ENCODE measurements at places on chromosomes 16 and 17.

DNA sequence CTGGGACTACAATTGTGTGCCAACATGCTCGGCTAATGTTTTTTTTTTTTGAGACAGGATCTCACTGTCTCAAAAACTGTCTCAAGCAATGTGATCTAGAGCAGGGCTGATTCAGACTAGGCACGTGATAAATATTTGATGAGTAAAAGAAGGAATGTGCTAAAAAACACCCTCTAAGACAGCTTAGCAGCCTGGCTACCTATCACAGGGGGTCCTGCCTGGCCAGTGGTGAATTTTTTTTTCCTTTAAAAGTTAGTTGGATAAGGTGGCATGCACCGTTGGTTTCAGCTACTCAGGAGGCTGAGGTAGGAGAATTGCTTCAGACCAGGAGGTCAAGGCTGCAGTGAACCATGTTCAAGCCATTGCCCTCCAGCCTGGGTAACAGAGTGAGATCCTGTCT is 14.8 kb upstream of the GPATCH8 start:
- no peak for DNase-seq

DNA sequence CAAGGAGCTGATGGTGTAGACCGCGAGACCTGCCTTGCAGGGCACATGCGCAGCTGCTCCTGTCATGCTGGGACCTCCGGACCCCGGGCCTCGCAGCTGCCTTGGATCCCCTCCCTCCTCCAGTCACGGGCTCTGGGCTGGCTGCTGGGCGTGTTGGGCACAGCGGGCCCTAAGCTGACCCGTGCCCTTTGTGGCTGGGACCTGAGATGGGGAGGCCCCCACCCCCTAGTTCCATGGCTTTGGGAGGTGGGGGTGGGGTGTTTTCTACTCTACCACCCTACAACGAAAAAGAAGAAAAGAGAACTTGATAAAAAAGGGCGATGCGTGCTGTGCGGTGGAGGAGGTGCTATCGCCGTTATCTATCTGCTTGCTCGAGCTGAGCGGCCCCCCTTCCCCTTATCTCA is 14.5 kb downstream of the ZFPM1 start:
- no peak for DNase-seq

DNA sequence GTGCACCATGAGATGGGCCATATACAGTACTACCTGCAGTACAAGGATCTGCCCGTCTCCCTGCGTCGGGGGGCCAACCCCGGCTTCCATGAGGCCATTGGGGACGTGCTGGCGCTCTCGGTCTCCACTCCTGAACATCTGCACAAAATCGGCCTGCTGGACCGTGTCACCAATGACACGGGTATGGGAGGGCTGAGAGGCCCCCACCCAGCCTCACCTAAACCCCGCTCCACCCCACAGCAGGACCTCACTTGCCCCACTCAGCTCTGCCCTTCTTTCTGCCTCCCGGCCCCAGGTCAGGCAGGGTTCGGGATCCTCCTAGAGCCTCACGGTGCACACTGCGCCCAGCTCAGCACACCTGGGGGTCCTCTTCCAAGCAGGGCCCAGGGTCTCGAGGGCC is 5.6 kb downstream of the ACE start:
- DNase-seq, result no peak

GRCh38 chr17:50184611-50185398 is 16.6 kb downstream of the COL1A1 start:
- DNase-seq, result no peak

DNA sequence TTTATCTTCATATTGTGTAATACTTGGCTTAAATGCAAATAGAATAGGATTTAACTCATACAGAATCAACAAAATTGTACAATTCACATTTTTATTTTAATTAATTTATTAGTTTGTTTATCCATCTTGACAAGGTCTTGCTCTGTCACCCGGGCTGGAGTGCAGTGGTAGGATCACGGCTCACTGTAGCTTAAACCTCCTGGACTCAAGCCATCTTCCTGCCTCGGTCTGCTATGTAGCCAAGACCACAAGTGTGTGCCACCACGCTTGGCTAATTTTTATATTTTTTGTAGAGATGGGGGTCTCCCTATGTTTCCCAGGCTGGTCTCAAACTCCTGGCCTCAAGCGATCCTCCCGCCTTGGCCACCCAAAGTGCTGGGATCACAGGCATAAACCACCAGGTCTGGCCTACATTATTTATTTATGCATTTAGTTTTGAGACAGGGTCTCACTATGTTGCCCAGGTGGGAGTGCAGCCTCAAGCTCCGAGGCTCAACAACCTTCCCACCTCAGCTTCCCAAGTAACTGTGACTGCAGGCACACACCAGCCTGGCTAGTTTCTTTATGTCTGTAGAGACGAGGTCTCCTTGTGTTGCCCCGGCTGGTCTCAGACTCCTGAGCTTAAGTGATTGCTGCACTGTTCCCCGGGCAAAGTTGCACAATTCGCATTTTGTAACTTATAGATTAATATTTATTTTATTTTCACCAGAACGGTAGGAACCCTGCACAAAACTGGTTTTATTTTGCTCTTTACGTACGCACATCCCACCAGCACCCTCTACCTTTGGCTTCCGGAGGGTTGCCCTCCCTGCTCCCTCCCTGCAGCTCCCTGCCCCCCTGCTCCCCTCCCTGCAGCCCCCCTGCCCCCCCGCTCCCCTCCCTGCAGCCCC is 4.9 kb downstream of the DPEP1 start:
- DNase-seq, result no peak

DNA sequence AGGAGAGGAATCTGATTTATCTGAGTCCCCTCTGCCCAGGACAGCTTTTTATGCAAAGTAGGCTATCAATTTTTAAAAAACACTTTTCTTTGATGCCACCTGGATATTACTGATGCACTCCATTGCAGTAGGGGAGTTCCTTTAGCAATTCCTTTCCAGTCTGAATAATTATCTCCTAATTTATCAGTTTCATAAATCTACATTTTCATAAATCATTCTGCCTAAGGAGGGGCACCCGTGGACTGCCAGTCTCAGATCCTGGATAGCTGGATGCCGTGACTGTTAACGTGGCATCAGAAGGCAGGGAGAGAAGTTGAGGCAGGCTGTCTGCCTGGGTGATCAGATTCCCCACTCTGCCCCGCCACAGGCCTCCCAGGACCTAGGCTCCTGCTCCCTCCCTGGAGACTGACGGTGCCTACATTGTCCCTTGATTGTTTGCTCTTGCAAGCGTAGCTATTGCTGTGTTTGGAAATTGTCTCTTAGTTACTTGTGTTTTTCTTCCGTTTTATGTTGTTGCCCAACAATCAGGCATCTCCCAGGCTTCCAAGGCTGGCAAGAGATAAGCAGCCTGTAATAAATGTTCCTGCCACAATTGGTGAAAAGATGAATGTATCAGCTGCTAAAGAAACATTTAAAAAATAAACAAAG is 75.2 kb downstream of the KATNIP start:
- DNase-seq, result no peak

DNA sequence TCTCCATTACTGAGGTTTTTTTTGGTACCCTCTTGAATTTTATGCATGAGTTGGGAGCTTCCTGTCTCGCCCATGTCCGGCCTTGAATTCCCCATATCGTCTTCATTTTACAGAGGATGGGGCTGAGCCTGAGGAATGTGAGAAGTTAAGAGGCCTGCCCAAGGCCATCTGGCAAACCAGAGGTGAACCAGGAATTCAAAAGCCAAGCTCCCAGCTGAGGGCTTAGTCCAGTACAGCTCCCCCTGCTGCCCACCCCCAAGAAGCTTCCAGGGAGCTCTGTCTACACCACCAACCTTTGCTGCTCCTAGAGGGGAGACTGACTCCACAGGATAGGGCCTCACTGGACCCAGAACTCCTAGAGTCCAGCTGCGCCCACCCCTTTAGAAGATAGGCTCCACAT is 20.7 kb upstream of the C16orf78 start:
- DNase-seq, result peak; percentile 41

DNA sequence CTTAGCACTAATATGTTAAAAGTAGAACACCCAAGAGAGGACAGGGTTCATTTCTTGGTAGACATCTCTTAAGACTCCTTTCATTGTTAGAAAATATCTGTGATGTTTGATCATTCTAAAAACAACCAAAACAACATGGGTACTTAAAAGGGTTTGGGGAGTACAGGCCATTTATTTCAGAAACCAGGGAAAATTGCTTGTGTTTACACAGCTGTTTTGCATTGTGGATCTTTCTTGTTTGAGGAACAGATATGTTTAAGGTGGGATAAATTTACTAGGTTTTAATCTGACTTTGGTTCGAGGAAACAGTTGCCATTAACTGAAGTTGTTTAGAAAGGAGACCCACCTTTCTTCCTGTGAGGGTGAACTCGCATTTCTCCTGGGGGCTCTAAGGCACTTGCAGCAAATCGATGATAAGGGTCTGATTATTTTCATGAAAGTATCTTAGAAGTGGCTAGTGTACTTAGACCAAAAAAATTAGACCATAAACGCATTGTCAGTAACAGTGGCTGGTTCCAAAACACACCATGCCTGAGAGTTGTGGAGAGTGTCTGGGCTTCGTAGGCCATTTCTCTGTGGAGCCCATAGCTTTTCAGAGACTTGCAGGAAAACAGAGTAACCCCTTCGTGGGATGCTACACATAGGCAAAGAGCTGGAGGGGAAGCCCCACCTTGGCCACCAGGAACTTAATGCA is 17.6 kb downstream of the CLUAP1 start:
- no peak for DNase-seq

DNA sequence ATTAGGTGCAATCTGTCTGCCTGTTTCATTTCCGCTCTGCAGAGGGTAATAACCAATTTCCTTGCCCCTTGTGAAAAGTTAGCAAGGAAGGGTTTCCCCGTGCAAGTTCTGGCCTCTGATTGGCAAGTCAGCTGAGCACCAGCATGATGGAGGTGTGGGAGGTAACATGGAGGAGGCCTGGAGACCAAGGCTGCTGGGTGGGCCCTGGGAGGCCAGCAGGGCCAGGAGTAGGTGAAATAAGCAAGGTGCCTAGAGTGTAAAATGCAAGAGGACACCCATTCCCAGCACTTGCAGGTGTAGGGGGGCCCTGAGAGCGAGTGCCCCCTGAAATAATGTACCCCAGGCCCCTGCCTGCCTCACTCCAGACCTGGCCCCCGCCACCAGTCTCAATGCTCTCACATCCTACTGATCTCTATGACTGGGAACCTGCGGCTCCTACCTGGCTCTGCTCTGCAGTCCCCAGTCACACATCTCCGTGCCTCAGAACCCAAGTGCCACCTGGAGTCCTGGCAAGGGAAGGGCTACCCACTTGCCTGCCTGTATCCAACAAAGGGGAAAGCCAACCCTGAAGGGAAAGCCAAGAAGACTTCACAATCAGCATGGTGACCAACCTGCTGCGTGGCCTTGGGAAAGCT is 116.2 kb downstream of the C16orf78 start:
- DNase-seq, result no peak

DNA sequence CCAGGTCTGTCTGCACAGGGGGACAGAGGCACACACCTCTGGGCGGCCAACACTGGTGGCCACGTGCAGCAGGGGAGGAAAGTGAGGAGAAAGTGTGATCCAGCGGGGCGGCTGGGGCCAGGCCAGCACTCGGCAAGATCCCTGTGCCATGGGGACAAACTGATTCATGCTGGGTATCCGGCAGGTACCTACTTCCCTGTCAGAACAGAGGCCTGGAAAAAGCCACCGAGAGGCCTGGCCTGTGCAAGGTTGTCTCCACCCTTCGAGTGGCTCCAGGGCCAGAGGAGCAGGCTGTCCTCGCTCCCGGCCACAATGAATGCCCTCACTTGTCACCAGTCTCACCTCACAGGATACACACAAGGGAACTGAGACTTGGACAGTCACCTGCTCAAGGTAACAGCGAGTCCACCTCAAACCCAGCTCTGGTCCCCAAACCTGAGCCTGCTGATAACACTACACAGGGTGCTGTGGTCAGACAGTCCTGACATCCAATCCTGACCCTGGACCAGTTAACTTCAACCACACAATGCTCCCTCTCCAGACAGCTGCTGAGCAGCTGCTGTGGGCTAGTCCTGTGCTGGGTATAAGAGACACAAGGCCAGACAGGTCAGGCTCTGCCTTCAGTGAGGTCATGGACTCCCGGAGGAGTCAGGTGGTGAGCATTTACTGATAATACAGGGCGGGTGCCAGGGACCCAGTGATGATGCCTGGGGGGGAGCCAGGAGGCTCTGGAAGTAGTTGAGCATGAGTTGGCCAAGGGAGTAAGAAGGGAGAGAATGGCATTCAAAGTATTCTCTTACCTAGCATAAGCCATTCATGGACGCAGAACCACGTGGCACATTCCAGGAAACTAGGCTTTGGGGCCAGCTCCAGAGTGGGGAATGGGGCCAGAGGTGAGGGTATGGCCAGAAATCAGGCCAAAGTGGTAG is 53.0 kb downstream of the VAC14 start:
- no peak for DNase-seq

GRCh38 chr17:64003526-64004121 is 5.5 kb downstream of the PRR29 start:
- DNase-seq, result no peak

- DNase-seq, result no peak
Observed at GRCh38 chr17:34299956-34300577, 14.5 kb downstream of the CCL11 start.

GRCh38 chr17:81636505-81637288 is at the start of the genes NPLOC4 and TSPAN10:
NPLOC4 (minus strand) TSS chr17:81637112; CDS start chr17:81636930, 182 bp downstream.
TSPAN10 (plus strand) TSS chr17:81637196; CDS start chr17:81642413, 5,217 bp downstream.
- peak; percentile 92 for DNase-seq

DNA sequence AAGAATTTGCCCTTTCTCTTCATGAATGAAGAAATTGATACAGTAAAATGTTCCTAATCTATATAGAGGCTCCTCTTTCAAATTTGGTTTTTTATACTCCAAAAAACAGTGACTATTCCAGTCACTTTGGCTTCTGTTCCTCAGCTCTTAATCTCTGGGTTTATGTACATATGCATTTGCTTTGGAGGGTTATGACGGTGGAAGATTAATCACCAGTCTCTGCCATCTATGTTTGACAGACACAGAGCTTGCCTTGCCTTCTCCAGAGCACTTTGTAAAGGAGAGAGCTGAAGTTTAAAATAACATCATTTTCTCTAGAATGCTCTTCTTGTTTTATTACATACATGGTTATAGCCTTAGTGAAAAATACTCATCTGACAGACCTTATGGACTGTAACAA is 99.3 kb downstream of the NLK start:
- DNase-seq, result no peak

DNA sequence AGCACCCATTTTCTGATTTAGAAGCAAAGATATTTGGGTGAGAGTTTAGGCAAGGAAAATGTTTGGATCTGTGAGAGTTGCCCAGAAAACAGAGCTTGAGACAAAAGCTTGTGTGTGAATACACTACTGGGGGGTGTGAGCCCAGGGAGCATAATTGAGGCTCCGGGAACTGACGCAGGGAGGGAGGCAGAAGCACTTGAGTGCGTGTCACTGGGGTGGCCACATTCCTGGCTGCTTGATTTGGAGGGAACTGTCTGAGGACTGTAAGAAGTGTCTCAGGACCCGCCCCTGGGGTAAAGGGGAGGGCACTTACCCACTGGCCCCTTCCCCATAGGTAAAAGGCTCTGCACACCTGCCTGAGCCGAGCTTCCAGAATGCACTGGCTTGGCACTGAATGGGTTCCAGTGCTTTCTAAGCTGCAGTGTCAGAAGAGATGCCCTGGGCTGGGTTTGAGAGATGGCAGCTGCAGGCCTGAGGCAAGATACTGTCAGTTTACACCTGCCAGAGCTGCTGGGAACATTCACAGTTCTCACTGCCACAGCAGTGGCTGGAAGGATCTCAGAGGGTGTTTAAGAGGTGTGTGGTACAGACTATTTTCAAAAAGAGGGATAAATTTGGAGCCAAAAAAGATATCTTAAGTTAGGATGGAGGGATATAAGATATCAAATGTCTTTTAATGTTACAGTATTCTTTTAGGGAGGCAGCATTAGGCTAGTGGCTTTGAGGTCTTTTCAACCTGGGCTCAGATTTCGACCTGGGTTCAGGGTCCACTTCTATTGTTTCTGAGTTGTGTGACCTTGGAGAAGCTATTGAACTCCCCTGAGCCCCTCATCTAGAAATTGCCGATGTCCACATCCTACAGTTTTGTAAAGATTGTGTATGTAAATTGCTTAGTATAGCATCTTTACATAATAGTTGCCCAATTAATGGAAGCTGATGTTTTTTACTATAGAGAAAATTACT is 6.9 kb upstream of the TEX2 start:
- no peak for DNase-seq

Data from germinal center (tissue), 1 donor.